ENCODE measurements at places on chromosomes 6 and 20. TPM values are rescaled to one million over a fixed set of nuclear protein-coding genes. Genes with fewer than 3 reads are reported as not detected.

- DNase-seq = no peak
Measured at GRCh38 chr20:32329817-32330554, 28.1 kb upstream of the ASXL1 start.

GRCh38 chr6:119501798-119502483 lies 152.4 kb upstream of the MAN1A1 start:
- no peak for DNase-seq

Gene ATP6V1G2
- 0.90 TPM for total RNA-seq

DNA sequence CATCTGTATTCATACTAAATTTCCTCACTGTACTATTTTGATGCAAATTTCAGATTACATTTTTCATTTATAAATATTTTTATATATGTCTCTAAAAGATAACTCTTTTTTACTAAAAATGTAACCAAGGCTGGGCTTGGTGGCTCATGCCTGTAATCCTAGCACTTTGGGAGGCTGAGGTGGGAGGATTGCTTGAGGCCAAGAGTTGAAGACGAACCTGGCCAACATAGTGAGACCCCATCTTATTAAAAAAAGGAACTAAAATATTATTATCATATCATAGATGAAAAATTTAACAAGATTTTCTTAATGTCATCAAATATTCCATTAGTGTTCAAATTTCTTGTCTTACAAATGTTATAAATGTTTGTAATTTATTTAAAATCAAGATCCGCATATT lies 6.6 kb upstream of the DNPH1 start:
- DNase-seq = no peak

Gene TREM1
- total RNA-seq = 0.61 TPM

Gene CDC25B
- total RNA-seq = 7.1 TPM

Gene RTEL1
- 110 TPM for total RNA-seq

- DNase-seq = no peak
Measured at GRCh38 chr6:100322886-100323285, 141.8 kb downstream of the SIM1 start.

- DNase-seq = no peak
Measured at GRCh38 chr6:15020119-15020770, 225.6 kb upstream of the JARID2 start.

- DNase-seq = no peak
Measured at GRCh38 chr6:5464099-5464885, 203.0 kb downstream of the FARS2 start.

GRCh38 chr20:12293900-12294299 lies 376.2 kb downstream of the BTBD3 start:
- no peak for DNase-seq

- DNase-seq = peak; percentile 7
Measured at GRCh38 chr6:33914645-33915044, 110.8 kb upstream of the MLN start.

- no peak for DNase-seq
Measured at GRCh38 chr6:130843575-130844320, 16.5 kb downstream of the SMLR1 start.

GRCh38 chr6:108446629-108447150 lies 114.0 kb upstream of the FOXO3 start:
- no peak for DNase-seq

Gene CNR1
- total RNA-seq = 22.1 TPM

Gene CRISP3
- total RNA-seq = not detected

Gene CRISP2
- not detected for total RNA-seq

GRCh38 chr6:84469144-84469543 lies 241.7 kb upstream of the CEP162 start:
- no peak for DNase-seq

- no peak for DNase-seq
Measured at GRCh38 chr6:82484737-82485626, 121.4 kb downstream of the TPBG start.

Gene RIPPLY2
- total RNA-seq = not detected

Gene ZHX3
- total RNA-seq = 45.6 TPM

Gene LRFN2
- total RNA-seq = 0.13 TPM

DNA sequence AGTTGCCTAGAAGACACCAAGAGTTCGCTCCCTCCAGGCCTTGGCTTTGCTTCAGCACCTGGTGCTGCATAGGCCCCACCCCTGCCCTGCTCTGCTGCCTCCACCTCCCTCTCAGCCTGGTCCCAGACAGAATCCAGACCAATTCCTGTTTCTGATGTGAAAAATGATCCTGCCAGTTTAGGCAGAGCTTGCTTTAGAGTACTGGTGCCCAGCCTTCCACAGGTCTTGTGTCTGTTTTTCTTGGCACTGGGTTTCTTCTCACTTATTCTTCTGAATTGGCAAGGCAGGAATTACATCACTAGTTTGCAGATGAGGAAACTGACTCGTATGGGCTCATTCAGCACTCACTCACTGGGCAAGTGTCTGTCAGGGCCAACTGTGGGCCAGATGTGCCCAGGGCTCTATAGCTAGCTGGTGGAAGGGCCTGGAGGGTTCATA lies 53.0 kb downstream of the HLA-A start:
- DNase-seq = no peak

Gene POU5F1
- not detected for total RNA-seq

- DNase-seq = no peak
Measured at GRCh38 chr6:106634565-106634964, 5.2 kb downstream of the QRSL1 start.

Gene GCLC
- total RNA-seq = 62.1 TPM

GRCh38 chr20:24112360-24112759 lies 123.8 kb upstream of the GGTLC1 start:
- DNase-seq = no peak

- peak; percentile 42 for DNase-seq
Measured at GRCh38 chr6:2632368-2632767, 118.4 kb downstream of the MYLK4 start.

- no peak for DNase-seq
Measured at GRCh38 chr20:9509246-9509645, 5.1 kb upstream of the LAMP5 start.

DNA sequence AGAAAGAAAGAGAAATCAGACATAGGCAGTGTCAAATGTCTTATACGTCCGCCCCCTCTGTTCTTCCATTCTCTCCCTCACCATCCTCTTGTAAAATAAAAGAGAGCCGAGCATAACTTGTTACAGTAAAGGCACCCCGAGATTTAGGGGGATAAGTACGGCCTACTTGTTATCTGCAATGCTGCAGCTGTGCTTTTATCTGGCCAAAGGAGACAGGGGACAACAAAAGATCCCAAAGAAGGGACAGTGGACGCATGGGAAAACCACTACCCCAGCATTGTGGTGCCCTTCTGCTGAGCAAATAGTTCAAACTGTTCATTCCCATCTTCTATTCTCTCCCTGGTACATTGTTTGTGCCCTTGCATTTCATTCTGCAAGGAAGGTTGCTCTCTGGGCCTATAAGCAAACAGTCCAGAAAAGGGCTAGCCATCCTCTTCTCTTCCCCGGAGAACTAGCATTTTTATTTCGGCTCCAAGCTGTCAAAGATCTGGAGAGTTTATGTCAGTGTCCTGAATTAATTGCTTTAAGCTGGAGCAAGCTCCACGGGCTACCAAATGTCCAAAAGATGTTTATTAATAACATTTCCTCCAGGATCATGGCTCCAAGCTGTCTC lies 22.3 kb downstream of the FOXA2 start:
- DNase-seq = no peak

- no peak for DNase-seq
Measured at GRCh38 chr6:15539722-15540270, 123.0 kb downstream of the DTNBP1 start.

Data from adrenal gland (tissue), 19 donors.